Stimulated activated CD4-positive, alpha-beta T cell treated with anti-CD3 and anti-CD28 coated beads, Interleukin-1b, Interleukin-23, amount 100 ng/mL, for 4 hours (primary cell): ENCODE measurements at places on chromosomes 13 and 19.

DNA sequence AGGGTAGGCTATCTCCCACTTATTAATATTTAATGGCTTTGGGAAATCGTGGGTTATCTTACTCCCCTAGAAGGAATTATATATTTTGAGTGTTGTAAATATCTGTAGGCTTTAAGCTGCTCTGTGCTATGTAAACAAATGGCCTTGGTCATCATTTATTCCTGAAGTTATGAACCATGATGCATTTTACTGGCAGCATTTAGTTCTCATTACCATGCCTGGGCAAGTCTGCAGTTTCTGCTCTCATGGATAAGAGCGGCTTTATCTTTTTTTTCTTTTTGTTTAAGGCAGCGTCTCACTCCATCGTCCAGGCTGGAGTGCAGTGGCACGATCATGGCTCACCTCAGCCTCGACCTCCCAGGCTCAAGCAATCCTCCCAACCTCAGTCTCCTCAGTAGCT, 156.1 kb downstream of the IRS2 start:
- DNase-seq, result no peak

DNA sequence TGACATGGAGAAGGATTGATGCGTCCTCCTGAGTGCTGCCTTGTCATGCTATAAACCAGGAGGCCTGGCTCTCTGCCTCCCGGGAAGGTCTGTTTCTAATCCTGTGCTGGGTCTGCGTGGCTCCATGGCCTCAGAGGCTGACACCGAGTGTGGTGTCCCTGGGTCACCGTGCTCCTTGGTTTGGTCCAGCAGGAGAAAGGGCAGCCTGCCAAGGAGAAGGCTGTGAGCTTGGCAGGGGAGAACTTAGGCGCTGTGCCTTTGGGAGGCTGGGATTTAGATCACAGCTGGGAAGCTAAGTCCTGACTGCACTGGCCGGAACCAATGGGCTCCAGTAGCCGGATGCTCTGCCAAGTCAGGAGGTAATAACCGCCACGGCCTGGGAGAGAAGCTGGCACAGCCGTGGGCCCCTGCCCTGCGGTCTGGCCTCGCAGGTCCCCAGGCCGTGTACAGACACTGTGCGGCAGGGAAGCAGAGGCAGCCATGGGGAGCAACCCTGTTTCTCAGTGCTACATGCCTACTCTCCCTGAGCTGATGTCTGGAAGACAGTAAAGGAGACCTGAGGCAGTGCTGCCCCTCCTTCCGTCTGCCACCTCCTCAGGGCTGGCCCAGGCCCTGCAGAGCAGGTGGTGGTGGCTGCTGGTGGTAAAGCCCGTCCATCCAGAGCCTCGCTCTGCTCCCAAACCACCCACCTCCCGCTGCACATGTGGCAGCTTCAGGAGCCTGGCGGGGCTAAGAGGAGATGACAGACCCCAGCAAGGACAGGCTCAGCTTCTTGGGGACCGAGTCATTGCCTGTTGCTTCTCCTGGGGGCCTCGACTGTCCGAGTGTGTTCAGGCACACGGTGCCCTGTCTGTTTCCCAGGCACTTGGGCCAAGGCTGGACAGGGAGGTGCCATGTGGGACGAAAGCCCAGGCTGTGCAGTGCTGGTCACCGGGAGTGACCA, 44.9 kb downstream of the C13orf46 start:
- no peak for DNase-seq

- DNase-seq, result no peak
Observed at GRCh38 chr19:45637890-45638667, 1.1 kb downstream of the EML2 start.

DNA sequence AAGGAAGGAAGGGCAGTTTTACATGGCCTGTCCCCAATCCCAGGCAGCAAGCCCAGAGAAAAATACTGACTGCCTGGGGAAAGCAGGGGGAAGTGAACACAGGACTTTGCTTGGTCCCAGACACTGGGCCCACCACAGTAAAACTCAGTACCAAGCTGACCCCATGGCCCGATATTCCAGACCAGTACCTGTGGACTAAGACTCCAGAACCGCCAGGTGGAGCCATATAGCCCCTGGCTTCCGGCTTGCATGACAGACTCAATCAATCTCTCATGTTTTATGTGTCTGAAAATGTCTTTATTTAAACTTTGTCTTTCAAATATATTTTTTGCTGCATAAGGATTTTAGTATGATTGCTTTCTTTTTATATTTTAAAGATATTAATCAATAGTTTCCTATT, 767.9 kb upstream of the SLITRK6 start:
- no peak for DNase-seq

DNA sequence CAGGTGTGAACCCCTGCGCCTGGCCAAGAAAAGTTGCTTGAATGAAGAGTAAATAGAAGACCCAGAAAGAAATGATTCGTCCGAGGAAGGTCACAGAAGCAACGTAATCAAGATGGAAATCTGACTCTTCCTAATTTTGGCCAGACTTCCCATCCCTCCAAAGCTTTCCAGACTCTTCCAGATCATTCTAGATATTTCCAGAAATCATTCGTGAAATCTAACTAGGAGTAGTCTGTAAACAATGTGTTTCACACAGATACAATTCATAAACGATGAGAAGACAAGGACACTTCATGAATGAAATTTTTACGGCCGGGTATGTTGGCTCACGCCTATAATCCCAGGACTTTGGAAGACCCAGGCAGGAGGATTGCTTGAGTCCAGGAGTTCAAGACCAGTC, 9.3 kb upstream of the LDLR start:
- DNase-seq, result no peak

GRCh38 chr19:37683520-37683919, 28.3 kb upstream of the ZFP30 start:
- DNase-seq, result no peak

DNA sequence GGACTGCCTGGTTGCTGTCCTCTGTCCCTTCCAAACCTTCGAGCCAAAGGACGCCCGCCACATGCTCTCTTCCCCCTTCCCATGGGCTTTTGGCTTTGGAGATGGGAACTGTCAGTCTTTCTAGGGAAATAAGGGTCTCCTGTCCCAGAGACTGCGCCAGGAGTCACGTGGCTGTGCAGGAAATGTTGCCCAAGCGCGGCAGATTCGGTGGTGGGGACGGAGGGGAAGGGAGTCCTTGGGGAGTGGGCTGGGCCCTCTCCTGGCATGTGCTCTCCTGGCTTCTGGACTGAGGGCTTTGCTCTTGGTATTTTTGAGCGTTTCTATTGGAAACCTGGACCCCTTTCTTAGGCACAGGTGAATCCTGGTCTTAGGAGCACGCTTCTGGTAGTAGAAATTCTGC, 103.2 kb downstream of the KDM4B start:
- no peak for DNase-seq

GRCh38 chr13:45198924-45199323, 1.9 kb downstream of the KCTD4 start:
- no peak for DNase-seq

- DNase-seq, result no peak
Observed at GRCh38 chr13:23744315-23744714, 144.9 kb downstream of the MIPEP start.

DNA sequence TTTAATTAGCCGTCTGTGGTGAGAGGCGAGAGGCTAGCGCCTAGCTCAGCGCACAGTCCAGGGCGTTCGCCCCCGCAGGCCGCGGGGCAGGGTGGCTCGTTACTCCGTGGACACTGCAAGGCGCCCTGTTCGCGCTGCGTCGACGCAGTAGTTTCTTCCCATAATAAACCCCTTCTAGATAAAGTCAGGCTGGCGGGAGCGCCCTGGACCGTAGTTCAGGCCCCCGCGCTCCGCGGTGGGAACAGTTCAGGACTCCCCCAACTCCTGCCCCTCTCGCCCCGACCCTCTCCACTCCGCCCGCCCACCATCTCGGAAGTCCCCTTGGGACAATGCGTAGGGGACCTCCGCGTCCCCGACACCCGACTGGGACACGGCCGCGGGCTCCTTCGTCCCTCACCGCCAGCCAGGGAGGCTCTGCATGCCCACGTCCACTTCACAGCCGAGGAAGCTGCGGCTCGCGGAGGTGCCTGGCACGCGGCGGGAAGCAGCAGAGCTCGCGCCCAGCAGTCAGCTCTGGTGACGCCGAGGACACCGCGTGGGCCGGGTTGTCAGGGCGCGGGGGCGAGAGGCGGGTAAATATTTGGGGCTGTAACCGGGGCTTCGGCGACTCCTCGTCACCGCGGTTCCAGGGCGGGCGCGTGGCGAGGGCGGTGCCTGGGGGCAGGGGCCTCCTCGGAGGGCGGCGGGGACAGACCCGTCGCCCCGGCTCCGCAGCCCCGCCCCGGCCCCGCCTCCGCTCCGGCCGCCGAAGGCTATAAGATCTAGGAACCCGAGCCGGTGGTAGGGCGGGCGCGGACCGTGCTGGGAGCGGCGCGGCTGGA, at the start of gene RGCC:
RGCC (plus strand) TSS at position 783 of the 821 bp plus-strand sequence. CDS start 158 bp downstream, outside the sequence.
- DNase-seq, result peak; percentile 91

GRCh38 chr13:111409413-111409812, 89.0 kb downstream of the TEX29 start:
- DNase-seq, result no peak

DNA sequence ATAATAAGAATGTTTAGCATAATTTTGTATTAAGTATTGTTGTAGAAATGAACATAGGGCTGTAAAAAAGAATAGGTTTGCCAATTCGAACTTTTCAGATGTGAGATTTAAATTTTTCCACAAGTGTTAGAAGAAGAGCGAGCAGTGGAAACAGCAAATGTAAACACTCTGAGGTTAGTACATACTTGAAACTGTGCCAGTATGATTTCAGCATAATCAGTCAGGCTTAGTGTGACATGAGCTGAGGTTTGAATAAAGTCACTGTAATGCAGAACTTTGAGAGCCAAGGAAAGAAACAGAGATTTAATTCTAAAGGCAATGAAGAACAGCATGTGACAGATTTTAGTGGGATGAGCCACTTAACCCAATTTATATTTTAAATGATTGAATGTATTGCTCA, 2166.4 kb downstream of the PCDH9 start:
- DNase-seq, result no peak

DNA sequence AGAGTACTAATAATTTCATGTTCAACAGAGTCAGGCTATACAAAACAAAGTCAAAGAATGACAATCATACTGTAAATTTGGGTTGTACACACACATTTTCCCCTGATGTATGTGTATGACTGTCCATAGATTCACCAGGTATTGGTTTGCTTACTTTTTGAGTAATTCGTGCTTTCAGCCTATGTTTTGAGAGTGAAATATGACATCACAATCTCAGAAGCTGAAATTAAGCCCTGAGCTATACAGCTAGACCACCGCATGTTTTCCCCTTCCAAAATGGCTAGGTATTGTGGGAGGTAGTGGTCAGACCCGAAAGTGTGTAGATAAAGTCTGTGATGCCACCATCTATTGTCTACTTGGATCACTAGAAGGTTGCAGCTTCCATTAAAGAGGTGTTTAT, 102.8 kb downstream of the KATNAL1 start:
- DNase-seq, result no peak

- no peak for DNase-seq
Observed at GRCh38 chr19:6610934-6611852, 20.2 kb upstream of the CD70 start.

DNA sequence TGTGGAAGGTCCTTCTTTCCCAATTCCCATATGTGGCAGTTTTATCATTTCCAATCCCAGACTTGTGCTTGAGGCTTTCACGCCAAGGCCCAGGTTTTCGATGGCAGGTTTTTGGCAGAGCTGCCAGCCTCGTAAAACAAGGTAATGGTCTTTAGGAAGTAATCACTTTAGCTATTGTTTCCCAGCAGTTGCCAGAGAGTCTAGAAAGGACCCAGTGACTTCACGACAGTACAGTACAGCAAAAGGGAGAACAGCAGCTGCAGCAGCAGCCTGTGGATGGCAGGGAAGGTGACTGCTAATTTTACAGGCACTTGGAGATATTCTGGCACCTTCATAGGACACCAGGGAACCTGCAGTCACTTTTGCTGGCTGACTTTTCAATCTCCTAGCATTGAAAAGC, 291.6 kb upstream of the MAB21L1 start:
- DNase-seq, result no peak

- no peak for DNase-seq
Observed at GRCh38 chr13:94329277-94329676, 150.2 kb downstream of the DCT start.

- peak; percentile 32 for DNase-seq
Observed at GRCh38 chr19:18433015-18433691, 4.8 kb downstream of the ISYNA1 start.

DNA sequence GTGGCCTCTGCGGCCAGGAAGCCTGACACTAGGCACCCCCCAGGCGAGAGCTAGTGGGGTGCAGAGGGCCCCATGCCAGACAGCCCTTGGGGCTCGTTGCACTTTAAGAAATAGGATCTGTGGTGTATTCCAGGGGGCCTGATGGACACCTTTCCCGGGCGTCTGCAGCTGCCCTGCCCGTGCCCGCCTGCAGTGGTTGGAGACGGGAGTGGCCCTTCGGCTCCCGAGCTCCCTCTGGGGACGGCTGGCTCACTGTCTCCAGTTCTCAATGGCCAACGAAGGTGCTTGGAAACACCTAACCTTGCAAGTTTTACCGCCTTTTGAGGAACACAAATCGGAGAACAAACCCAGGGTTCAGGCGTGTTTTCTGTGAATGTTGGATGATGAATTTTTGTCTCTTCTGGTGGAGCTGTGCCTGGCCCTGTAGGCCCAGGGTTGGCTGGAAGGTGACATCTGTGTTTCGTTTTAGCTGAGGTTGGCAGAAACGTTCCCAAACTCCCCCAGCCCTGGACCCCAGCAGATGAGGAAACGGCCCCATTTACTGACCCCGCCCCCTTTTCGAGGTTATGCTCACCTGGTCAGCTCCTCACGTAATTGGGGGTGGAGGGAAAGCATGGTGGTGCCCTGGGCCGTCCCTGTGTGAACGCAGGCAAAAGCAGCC, 17.4 kb upstream of the NPAS1 start:
- no peak for DNase-seq

DNA sequence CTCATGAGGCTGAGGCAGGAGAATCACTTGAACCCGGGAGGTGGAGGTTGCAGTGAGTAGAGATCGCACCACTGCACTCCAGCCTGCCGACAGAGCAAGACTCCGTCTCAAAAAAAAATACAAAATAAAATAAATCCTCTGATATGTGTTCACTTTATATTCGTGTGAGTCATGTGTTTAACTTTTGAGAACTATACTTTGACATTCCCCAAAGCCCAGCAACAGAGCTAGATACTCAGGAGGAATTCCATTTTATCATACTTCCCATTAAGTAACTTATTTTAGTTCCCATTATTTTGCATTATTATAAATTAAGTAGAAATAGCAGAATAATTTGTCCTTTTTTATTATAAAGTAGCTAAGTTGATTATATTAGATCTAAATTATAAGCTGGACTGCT, 3.3 kb upstream of the CHAMP1 start:
- DNase-seq, result no peak

DNA sequence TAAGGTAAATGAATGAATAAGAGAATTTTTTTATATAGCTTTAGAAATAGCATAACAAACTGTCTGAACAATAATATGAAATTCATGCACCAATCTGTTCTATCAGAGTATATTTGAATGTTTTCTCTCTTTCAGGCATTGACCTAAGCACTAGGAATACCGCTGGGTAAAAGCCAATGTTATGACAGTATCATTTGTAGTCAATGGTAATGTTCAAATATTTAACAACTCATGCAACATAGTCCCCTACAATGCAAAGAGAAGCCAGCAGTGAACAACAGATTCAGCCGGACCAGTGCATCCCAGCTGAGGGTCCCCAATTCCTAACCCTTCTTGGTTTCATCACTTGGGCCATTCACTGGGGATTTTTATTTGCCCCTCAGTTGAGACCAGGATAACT, 52.6 kb upstream of the MYCBP2 start:
- DNase-seq, result no peak
